ENCODE measurements at places on chromosomes 6 and 20. TPM values are rescaled to one million over a fixed set of nuclear protein-coding genes. Genes with fewer than 3 reads are reported as not detected.

OR2J3 gene
- total RNA-seq: not detected

ZNF311 gene
- total RNA-seq: 6.9 TPM

FNDC1 gene
- total RNA-seq: 1.2 TPM

ADAM33 gene
- total RNA-seq: 2.4 TPM

COL11A2 gene
- 1.2 TPM for total RNA-seq

ZNF165 gene
- total RNA-seq: 1.2 TPM

ID4 gene
- 123 TPM for total RNA-seq

TPD52L1 gene
- total RNA-seq: 9.4 TPM

PTGIS gene
- total RNA-seq: 7.7 TPM

DDX43 gene
- 0.41 TPM for total RNA-seq

MGME1 gene
- 7.3 TPM for total RNA-seq

SLC44A4 gene
- not detected for total RNA-seq

PKHD1 gene
- total RNA-seq: not detected

WFDC5 gene
- not detected for total RNA-seq

TNFAIP3 gene
- 1.6 TPM for total RNA-seq

PREP gene
- 33.0 TPM for total RNA-seq

MOXD1 gene
- 15.9 TPM for total RNA-seq

YWHAB gene
- total RNA-seq: 148 TPM

HCK gene
- total RNA-seq: 2.9 TPM

HCRTR2 gene
- total RNA-seq: 30.6 TPM

OSER1 gene
- 39.9 TPM for total RNA-seq

MEI4 gene
- 0.82 TPM for total RNA-seq

LPIN3 gene
- 0.41 TPM for total RNA-seq

RAET1E gene
- total RNA-seq: not detected

GABRR2 gene
- total RNA-seq: under 0.01 TPM

ADGRG6 gene
- total RNA-seq: 9.8 TPM

NTSR1 gene
- total RNA-seq: 4.9 TPM

NKX2-4 gene
- not detected for total RNA-seq

MCCD1 gene
- total RNA-seq: not detected

BPIFA3 gene
- total RNA-seq: not detected

SPATS1 gene
- total RNA-seq: 0.41 TPM

QKI gene
- total RNA-seq: 218 TPM

FBXO9 gene
- 41.6 TPM for total RNA-seq

JPH2 gene
- total RNA-seq: under 0.01 TPM

SALL4 gene
- 0.41 TPM for total RNA-seq

LIME1 gene
- 4.9 TPM for total RNA-seq

RBM24 gene
- 31.4 TPM for total RNA-seq

THEMIS gene
- total RNA-seq: 0.41 TPM

FKBP1A gene
- total RNA-seq: 83.2 TPM

CD40 gene
- 0.41 TPM for total RNA-seq

POU3F2 gene
- total RNA-seq: 142 TPM

KCNK15 gene
- total RNA-seq: not detected

MYT1 gene
- 6.9 TPM for total RNA-seq

SLC22A16 gene
- not detected for total RNA-seq

VSTM2L gene
- 201 TPM for total RNA-seq

MLN gene
- total RNA-seq: not detected

VIP gene
- total RNA-seq: 4.1 TPM

WFDC2 gene
- 3.3 TPM for total RNA-seq

LY6G6C gene
- not detected for total RNA-seq

SYNDIG1 gene
- 26.1 TPM for total RNA-seq

TIAM2 gene
- total RNA-seq: 171 TPM

CRISP2 gene
- 0.82 TPM for total RNA-seq

Data from frontal cortex (tissue), 4 donors.